Activated CD4-positive, alpha-beta T cell treated with anti-CD3 and anti-CD28 coated beads, Interleukin-2, Interleukin-6, amounts not matched to agents 100 ng/mL and 50 ng/mL, durations not matched to agents 16 hours and 8 hours (primary cell): ENCODE measurements at places on chromosomes 16 and 17.

DNA sequence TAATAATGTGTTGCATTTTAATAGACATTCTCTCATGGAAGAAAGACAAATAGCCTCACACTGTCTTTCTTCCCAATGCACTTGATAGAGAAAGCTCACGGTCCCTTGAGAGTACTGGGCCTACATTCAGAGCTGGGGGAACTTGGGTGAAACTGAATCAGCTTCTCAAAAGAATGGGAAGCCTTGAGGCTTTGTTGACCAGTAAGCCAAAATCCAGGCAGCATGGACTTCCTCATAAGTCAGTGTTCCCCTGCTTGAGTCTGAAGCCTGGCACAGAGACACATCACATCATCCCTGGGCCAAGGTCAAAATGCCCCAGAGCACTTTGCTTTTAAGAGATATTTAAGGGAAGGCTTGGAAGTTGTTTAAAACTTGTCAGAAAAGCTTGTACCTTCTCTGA, 302.2 kb upstream of the SALL1 start:
- DNase-seq: no peak

- no peak for DNase-seq
Measured at GRCh38 chr17:8469964-8470363, 34.3 kb downstream of the NDEL1 start.

DNA sequence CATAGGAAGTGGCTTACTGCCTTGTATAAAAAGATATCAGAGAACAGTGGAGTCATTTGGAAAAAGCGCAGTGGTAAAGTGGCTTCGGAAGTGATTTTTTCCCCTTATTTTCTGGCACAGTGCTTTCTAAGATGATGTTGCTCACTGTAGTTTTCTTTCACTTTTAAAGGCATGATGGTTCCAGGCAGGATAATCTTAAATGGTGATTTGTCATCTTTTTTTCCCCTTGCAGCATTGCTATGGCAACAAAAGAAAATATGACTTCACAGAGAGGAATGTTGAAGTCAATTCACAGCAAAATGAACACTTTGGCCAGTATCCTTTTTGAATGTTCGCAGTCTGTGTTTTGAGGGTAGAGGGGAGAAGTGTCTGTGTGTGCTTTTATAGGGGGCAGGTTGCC, 42.5 kb downstream of the GOSR1 start:
- DNase-seq: peak; percentile 7

DNA sequence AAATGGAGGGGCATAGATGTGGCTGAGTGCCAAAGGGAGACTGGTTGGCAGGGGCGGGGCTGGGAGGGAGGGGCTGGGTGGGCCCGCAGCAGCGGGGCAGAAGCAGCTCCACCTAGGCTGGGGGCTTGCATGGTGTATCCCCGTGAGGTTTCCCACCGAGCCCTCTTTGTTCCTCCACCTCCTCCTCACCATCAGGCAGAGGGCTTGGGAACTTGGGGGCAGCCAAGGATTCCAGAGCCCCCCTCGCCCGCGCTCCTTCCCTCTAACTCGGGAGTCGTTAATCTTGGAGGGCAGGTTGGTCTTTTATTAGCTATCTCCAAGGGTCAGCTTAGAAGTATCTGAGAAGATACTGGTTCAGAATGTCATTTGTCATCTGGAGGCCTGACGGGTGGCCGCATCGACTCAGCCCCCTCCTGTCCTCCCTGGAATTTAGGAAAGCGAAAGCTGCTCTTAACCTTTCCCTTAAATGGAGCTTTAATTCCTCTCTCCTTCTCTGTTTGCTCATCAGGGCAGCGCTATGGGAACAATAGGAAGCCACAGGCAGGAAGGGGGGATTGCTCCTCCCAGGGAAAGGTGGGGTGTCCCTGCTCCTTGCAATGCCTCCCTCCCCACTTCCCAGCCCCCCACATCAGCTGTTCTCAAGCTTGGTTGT, 274.3 kb upstream of the XYLT1 start:
- no peak for DNase-seq

DNA sequence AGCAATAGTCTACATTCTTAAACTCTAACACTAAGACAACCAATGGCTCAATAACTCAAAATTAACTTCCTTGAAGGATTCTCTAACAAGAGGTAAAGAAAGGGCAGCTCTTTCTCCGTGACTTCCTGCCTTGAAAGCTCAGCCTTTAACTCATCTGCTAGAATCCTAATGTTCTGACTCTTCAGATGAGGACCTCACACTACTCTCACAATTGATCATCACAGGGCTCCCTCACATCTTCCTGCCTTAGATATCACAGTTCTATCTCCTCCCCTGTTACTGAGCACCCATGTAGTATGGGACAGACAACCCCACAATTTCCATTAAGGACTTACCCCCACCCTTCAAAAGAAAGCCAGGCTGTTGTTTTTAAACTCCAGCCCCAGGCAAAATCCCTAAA, 33.5 kb downstream of the SMURF2 start:
- DNase-seq: peak; percentile 83

DNA sequence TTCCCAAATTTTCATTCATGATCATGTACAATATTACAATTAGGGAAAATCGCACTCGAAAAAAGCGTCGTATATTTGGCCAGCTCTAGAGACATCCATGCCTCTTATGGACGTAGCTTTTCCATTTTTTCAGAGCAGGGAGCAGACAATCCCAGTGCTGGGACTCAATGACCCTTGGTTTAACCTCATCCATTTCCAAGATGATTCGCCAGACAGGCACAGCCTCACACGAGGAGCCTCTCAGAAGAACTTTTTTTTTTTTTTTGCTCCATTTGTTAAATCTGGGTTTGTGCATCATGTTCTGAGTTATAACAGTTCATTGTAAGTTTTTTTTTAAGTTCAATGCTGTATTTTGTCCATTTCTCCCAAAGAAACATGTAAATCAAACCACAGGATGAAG, 92.1 kb downstream of the ZDHHC7 start:
- no peak for DNase-seq

DNA sequence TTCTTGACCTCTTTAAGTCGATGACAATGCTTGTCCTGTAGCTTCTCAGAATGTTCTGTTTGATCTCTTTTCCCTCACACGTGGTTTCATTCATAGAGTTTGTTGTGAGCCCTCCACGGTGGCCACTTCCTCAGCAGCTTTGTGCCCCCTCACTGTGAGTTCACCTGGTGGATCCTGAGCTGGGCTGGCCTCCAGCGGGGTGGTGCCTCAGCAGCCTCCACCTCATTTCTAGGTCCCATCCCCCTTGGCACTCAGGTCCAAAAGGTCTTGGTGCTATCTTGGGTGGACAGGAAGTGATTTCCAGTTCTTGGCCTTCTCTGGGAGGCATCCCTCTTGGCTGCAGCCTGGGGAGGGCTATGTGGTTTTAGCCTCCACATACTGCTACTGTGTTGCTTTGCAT, 203.2 kb upstream of the WSCD1 start:
- no peak for DNase-seq

GRCh38 chr16:47984669-47985068, 171.1 kb downstream of the ABCC12 start:
- DNase-seq: no peak

GRCh38 chr17:49512296-49513043, 17.4 kb downstream of the NGFR start:
- DNase-seq: no peak

GRCh38 chr17:11461993-11462548, 136.2 kb upstream of the DNAH9 start:
- no peak for DNase-seq

GRCh38 chr16:72890587-72890986, 157.3 kb downstream of the ZFHX3 start:
- DNase-seq: no peak

DNA sequence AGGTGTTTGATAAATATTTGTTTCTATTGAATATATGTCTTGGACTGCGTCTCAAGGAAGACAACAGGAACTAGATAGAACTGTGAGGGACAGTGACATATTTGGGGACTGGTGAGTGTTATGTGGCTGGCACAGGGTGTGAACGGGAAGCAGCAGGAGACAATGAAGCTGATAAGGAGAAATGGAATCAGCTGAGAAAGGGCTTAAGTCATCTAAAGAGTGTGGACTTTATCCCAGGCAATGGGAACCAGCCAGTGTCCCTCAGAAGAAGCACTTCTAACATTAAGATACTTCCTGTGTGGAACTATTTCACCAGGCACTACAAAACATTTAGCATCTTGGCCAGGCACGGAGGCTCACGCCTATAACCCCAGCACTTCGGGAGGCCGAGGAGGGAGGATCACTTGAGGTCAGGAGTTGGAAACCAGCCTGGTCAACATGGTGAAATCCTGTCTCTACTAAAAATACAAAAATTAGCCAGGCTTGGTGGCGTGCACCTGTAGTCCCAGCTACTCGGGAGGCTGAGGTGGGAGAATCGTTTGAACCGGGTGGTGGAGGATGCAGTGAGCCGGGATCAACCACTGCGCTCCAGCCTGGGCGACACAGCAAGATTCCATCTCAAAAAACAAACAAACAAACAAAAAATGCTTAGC, 41.2 kb downstream of the ARHGAP17 start:
- no peak for DNase-seq

- DNase-seq: no peak
Measured at GRCh38 chr17:29119265-29119664, 60.9 kb downstream of the MYO18A start.

- no peak for DNase-seq
Measured at GRCh38 chr17:31582151-31582907, 190.9 kb downstream of the RAB11FIP4 start.

DNA sequence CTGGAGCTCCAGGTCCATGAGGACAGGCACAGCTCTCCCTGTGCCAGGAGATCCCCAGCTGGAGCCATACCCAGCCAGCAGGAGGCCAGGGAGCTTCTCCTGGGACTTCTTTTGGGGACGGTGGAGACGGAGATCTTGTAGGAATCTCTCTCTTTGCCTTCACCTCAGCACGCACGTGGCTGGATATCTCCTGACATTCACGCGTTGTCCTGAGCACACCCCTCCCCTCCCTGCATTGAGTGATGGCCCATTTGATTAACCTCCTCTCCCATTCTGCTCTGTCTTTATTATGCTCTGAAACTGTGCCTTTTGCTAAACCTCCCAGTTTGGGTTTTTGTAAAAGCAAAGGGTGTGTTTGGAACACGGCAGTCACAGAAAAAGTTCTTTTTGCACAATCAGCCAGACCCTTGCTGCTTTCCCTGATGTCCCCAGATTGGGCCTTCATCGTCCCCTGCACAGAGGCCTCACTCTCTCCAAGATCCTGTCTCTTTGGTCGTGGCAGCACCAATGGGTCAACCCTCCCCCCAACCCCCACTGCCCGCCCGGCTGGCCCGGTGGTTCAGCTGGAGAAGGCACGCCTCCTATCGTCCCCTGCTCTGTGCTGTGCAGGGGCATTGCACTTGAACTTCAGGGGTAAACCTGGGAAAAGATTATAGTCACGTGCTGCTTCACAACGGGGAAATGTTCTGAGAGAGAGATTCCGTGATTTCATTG, 32.5 kb upstream of the LGALS9 start:
- no peak for DNase-seq

DNA sequence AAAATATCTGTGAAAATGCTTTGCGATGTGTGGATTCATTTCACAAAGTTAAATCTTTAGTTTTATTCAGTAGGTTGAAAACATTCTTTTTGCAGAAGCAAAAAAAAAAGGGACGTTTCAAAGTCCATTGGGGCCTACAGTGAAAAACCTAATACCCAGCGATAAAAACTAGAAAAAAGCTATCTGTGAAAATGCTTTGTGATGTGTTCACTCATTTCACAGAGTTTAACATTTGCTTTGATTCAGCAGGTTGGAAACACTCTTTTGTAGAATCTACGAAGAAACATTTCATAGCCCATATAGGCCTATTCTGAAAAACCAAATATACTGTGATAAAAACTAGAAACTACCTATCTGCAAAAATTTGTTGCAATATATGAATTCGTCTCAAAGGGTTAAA, 113.6 kb upstream of the WSB1 start:
- DNase-seq: no peak

GRCh38 chr16:55988013-55988412, 112.8 kb upstream of the CES5A start:
- no peak for DNase-seq

- DNase-seq: peak; percentile 82
Measured at GRCh38 chr17:48441231-48441711, 11.3 kb upstream of the SKAP1 start.

DNA sequence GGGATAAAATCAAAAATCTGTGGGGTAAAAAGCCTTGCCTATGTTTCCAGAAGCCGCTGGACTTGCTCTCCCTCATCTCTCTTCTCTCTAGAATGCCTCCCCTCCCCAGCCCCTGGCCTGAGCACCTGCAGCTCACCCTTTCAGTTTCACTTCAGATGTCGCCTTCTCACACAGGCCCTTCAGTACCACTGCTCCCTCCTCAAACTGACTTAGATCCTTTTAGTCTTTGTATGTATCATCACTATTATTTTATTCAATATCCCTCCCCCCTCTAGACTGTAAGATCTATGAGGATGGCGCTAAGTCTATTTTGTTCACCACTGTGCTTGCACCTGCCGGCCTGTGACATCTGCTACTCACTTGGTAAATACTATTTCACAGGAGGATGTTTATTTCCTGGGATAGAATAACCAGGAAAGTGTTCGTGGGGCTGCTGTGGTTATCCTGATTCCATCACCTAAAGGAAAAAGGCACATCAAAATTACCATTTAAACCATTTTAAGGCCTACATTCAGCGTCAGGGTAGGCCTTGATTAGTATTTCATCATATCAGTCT, 122.3 kb downstream of the MRTFB start:
- peak; percentile 47 for DNase-seq

- no peak for DNase-seq
Measured at GRCh38 chr16:12203780-12204351, 227.3 kb downstream of the SNX29 start.

DNA sequence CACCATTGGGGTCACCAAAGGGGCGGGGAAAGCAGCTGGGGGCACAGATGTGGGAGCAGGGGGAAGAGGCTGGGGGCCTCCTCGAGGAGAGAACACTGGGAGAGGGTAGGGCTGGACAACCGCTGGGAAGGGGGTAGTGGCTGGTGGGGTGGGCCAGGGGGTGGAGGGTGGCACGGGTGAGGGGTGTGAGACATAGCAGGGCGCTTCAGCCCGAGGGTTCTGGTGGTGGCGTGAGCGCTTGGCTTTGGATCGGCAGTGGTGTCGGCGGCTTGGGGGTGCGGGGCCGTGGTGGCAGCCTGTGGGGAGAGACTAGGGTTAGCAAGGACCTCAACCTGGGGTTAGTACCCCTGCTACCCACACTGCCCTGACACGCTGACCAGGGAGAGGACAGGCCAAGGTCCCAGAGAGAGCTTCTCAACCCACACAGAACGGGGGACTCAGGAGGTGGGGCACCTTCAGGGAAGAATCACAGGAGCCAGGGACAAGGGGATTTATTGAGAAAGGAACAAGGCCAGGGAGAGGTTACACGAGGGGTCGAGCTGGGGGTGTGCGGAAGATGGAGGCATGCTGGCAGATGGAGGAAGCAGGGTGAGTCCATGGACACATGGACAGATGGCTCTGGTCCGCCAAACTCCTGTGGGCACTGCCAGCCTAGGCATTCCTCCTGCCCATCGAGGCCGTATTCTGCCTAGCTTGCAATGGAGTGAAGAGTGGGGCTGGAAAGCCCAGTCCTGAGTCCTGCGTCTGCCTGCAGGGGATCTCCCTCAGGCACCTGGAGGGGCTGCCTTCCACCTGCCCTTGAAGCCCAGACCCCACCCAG, 8.4 kb downstream of the PER1 start:
- DNase-seq: no peak

GRCh38 chr17:8696426-8696825, 48.2 kb downstream of the CCDC42 start:
- DNase-seq: no peak

GRCh38 chr17:62641153-62641552, 13.7 kb downstream of the MRC2 start:
- DNase-seq: no peak
